ENCODE measurements at places on chromosomes 6 and 20. TPM values are rescaled to one million over a fixed set of nuclear protein-coding genes. Genes with fewer than 3 reads are reported as not detected.

The OR12D3 gene
- total RNA-seq: not detected

The PACSIN1 gene
- total RNA-seq: not detected

The CCDC167 gene
- total RNA-seq: 23.8 TPM

The SLC44A4 gene
- 0.13 TPM for total RNA-seq

The ANKRD66 gene
- not detected for total RNA-seq

The TAP2 gene
- total RNA-seq: 21.3 TPM

The CST2 gene
- total RNA-seq: 10.8 TPM

The PNPLA1 gene
- not detected for total RNA-seq

The CDSN gene
- not detected for total RNA-seq

The RAET1L gene
- total RNA-seq: not detected

The EEF1A2 gene
- total RNA-seq: 0.06 TPM

The MAP3K5 gene
- 28.8 TPM for total RNA-seq

The SIM1 gene
- total RNA-seq: not detected

The PGBD1 gene
- 4.1 TPM for total RNA-seq

The GLP1R gene
- not detected for total RNA-seq

The C6orf141 gene
- 0.25 TPM for total RNA-seq

The TCP11 gene
- total RNA-seq: 0.13 TPM

The GPX5 gene
- total RNA-seq: not detected

The TNF gene
- not detected for total RNA-seq
